ENCODE measurements at places on chromosomes 1 and 21. TPM values are rescaled to one million over a fixed set of nuclear protein-coding genes. Genes with fewer than 3 reads are reported as not detected.

DNA sequence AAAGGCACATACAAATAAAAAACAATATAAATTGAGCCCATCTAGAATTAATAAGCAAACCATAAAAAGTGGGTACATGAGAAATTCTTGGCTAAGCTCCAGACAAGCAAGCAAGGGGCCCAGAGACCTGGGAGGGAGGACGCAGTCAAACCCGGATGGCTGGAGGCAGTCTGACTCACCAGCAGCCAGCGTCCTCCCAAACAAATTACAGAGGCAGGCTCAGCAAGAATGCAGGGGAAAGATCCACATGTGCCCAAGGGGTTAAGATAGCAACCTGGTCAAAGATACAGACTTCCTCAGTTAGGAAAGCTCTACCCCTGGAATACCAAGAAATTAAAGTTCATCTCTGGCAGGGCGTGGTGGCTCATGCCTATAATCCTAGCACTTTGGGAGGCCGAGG lies 7.4 kb upstream of the TIAM1 start:
- H3K27me3 ChIP-seq: no peaks in the 10 kb centered on the region
- H3K27ac ChIP-seq: no peak overlapping the region
- DNase-seq: peak; percentile 57
- H3K4me1 ChIP-seq: peaks cover 30% of the 10 kb centered on the region
- H3K4me3 ChIP-seq: no peak overlapping the region

DNA sequence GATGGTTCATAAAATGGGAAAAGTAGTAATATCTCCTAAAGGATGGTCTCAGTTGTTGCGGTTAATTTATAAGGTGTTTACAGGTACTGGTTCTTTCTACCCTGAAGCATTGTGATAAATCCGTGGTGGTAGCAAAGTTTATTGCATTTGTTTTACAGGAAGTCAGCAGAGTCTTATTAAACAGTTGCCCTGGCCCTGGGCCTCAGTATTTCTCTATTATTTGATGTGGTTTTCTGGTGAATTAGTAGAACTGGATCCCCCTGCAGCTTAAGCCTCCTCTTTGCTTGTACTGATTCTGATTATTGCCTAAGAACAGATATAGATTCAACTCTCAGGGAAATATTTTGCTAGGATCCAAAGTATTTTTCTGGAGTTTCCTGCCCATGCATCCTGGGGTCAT lies 76.4 kb upstream of the CD55 start:
- DNase-seq: no peak
- no peak overlapping the region for H3K4me3 ChIP-seq

DNA sequence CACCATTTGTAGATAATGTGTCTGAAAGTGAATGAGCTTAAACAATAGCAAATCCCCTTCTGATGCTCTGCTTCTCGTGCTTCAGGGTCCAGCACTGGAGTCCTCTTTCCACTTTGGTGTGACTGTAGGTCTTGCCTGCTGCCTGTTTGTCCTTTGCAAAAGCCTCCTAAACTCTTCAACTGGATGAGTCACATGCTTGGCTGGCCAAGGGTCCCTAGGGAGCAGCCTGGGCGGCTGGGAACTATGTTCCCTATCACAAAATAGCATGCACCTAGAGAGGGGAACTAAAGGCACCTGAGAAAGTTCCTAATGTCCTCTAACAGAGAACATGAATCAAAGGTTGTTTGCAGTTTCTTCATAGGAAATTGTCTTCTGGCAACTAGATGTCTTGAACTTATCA lies 607.2 kb upstream of the PLXNA2 start:
- H3K4me1 ChIP-seq: no peaks in the 10 kb centered on the region
- H3K4me3 ChIP-seq: no peak overlapping the region
- no peaks in the 10 kb centered on the region for H3K36me3 ChIP-seq
- no peaks in the 10 kb centered on the region for H3K27me3 ChIP-seq
- no peak for DNase-seq

PTAFR gene
- total RNA-seq: 2.5 TPM

CASZ1 gene
- 12.6 TPM for total RNA-seq

Measured in Calu3 (cell line).